ENCODE measurements at places on chromosomes 2 and 18. TPM values are rescaled to one million over a fixed set of nuclear protein-coding genes. Genes with fewer than 3 reads are reported as not detected.

DNA sequence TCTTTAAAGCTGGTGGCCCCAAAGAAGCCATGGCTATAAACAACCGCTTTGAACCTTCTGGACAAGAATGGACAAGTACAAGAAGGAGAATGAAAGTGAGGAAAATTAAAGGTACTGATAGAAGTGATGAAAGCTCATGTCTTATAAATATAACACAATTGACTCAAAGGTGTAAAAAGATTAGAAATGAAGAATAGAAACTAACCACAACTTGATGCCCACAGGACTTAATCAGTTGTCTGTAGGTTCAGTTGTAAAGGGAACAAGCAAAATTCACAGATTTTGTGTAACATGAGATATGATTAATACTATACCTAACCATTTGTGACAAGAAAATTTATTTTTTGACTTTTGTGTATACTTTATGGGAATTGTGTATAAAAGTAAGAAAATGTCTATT is 135.7 kb downstream of the NUP35 start:
- DNase-seq, result no peak

- no peak for DNase-seq
Measured at GRCh38 chr2:28627722-28628480, 123.7 kb upstream of the PPP1CB start.

- no peak for DNase-seq
Measured at GRCh38 chr2:184677171-184677570, 78.8 kb downstream of the ZNF804A start.

Gene FIGN
- polyA plus RNA-seq, result 2.0 TPM

Gene NT5C1B
- 0.25 TPM for polyA plus RNA-seq

Data from forelimb muscle (tissue), 1 donor.